Activated CD4-positive, CD25-positive, alpha-beta regulatory T cell (primary cell): ENCODE measurements at places on chromosomes 16 and 17.
A peak's percentile ranks its signal among the peaks of the same experiment; 100 is the strongest.

DNA sequence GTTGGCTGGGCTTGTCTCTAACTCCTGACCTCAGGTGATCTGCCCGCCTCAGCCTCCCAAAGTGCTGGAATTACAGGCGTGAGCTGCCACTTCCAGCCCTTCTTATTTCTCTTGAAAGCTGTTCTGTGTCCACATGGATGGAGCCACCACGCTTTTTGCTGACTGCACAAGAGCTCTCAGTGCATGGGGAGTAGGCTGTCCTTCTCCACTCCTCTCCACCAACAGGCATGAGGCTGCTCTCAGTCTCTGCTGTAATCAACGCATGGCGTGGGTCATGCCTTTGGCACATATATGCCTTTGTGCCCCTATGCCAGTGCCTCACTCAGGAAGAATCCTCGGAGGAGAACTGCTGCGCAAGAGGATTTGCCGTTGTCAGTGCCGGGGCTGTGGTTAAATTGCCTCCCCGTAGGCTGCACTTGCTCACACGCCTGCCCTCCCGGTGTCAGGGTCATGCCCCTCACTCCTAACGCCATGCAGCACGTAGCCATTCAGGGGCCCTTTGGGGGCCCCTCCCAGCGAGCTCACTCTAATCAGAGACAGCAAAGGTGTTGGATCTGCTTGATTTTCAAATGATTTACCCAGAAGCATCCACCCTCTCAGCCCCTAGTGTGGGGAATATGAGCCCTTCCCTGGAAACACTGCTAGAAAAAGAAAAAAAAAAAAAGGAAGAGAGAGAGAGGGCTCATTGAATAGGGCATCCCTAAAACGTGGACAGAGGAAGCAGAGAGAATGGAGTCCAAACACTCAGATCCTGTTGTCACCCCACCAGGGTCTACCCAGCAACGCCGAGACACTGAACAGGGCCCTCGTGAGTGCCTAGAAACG, 47.5 kb upstream of the ZCCHC14 start:
- no peak for DNase-seq

DNA sequence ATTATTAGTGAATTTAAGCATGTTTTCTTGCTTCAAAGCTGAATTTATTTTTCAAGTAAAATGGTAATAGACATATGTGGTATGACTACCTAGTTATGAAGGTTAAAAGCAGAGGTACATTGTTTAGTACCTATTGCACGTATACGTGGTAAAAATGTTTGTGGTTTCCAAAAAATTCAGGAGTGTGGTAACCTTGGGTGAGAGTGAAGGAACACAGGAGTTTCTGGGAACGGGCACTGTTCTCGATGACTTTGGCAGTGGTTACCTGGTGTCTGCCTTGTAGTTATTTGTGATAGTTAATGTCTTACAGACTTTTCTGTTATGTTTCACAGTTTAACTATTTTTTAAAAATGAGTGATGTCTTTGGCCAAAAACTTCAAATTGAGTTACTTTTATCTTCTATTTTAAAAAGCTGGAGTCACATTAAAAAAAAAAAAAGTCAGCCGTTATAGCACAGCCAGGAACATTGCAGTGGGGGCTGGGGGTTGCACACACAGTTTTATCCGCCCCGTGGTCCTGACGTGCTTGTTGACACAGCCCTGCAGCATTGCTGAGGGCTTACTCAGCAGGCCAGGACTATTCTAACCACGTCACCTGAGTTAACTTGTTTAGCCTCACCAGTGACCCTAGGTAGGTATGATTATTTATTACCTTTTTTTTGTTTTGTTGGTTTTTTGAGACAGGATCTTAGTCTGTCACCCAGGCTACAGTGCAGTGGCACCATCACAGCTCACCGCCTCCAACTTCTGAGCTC, 10.9 kb downstream of the JPT2 start:
- DNase-seq, result no peak

DNA sequence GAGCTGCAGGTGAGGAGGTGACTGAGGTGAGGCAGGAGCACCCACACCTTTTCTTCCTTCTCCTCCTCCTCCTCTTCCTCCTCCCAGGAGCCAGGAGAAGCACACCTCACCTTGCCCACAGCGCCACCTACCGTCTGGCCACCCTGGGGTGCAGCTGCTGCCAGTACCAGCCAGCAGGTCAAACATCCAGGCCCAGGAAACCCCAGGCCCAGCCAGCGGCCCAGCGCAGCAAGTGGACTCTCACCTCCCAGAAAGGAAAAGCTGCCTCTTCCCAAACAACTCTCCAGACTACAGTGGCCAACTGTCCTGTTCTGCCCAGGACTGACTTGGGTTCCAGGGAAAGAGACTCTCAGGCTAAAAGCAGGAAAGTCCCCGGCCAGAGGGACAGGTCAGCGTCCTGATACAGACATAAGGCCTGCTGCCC, 22.7 kb downstream of the PEMT start:
- DNase-seq, result peak; percentile 24

- DNase-seq, result no peak
These were observed at the start of gene SLC47A1 for GRCh38 chr17:19533718-19534561. Gene SLC47A1 (plus strand): TSS chr17:19533854. CDS start chr17:19533940, 86 bp downstream.

DNA sequence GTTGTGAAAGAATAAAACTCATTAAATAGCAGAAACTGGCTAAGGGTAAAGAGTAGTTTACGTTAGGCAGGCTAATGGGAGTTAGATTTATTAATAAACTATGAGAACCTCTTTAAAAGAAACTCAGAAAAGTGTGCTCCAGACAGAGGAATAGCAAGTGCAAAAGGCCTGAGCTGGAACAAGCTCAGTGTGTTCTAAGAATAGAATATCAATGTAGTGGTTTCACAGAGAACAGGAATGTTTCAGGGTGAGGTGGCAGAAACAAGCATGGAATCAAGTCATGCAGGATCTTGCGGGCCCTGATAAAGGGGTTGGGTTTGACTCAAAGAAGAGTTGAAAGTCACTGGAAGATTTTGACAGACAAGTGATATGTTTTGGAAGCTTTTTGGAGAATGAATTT, 164.0 kb upstream of the HS3ST3A1 start:
- DNase-seq, result no peak
